ENCODE measurements at places on chromosomes 12 and 14.

DNA sequence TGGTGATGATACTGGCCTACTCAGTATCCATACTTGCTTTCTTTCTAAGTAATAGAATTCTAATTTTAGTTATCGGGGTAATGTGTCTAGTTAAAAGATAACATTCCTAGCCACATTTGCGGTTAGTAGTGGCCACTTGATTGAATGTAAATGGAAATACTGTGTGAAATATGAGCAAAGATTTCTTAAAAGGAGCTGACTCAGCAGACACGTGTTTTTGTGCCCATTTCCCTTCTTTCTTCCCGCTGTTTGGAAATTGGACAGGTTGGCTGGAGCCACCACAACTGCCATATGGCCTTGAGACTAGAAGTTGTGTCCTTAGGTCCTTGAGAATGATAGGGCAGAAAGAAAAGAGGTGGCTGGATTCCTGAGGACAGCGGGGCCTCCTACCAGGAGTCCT, 19.8 kb upstream of the DCD start:
- DNase-seq: no peak

DNA sequence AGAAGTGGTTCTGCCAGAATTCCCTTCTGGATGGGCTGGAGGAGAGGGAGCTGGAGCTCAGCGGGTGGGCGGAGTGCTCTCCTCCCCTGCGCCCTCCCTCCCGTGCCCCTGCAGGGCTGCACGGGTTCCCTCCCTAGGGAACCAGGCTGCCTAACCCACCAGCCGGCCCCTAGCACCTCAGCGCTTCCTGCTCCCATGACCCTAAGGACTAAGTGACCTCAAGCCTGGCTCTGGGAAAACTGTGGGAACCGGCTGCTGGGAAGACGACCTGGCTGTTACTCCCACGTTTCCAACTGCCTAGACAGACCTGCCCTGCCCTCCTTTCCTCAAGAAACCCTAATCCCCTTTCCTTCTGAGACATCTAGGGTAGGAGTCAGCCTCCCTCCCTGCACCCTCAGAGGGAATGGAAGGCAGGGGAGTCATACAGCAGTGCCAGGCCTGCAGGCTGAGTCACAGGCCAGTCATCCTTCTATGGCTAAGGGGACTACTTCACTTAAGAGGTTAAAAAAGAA, 31.5 kb downstream of the SLC6A12 start:
- no peak for DNase-seq

- no peak for DNase-seq
These were observed 271.6 kb upstream of the RTL1 start for GRCh38 chr14:101174980-101175606.

- DNase-seq: no peak
These were observed 111.4 kb upstream of the TMEM132C start for GRCh38 chr12:128155571-128155970.

GRCh38 chr14:60348211-60348610, 99.2 kb downstream of the PPM1A start:
- DNase-seq: no peak
